ENCODE measurements at places on chromosomes 16 and 17.

DNA sequence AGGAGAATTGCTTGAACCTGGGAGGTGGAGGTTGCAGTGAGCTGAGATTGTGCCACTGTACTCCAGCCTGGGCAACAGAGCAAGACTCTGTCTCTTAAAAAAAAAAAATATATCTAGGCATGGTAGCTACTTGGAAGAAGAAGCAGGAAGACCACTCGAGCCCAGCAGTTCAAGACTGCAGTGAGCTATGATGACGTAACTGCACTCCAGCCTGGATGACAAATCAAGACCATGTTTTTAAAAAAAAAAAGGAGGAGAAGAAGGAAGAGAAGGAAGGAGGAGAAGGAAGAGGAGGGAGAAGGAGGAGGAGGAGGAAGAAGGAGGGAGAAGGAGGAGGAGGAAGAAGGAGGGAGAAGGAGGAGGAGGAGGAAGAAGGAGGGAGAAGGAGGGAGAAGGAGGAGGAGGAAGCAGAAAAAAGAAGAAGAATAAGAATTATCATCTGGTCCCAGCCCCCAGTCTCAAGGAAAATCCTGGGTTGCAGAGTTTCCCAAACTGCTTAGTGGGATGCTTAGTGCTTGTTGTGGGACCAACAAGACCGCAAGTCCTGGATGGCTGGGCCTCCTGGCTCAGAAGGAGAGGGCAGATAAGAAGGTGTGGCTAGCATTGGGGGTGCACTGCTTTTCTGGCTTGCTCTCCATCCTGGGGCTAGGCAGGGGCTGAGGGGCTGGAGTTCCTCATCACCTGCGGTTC is 3.7 kb upstream of the DRC7 start:
- DNase-seq = no peak

- no peak for DNase-seq
Measured at GRCh38 chr16:73016488-73016830, 31.5 kb downstream of the ZFHX3 start.

GRCh38 chr16:76696876-76697275 is 419.7 kb downstream of the CNTNAP4 start:
- no peak for DNase-seq

DNA sequence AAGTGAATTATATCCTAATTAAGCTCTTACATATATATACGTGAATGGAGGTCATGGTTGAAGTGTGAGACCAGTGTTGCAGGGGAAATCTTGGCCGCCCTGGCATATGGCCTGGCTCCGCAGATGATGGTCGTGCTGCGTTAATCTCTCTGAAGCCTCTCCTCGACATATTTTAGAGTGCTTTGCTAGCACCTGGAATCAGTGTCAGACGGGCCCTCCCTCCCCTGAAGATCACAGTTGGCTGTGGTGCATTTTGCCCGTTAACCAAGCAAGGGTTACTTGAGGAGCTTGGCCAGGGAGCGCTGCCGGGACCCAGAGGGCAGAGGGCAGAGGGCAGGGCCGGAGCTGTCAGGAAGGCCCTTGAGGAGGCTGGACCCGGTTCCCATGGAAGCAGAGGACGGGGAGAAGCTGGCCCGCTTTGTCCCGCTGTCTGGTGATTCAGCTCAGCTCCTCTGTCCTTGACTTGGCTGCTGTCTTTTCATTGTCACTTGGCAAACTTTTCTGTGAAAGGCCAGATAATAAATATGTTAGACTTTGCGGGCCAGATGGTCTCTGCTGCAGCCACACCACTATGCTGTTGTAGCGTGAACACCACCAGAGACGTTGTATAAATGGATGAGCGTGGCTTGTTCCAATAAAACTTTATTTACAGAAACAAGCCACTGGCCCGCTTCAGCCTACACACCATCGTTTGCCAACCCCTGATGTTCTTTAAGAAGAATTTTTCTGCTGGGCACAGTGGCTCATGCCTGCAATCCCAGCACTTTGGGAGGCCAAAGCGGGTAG is 32.3 kb downstream of the CIBAR2 start:
- DNase-seq = no peak

DNA sequence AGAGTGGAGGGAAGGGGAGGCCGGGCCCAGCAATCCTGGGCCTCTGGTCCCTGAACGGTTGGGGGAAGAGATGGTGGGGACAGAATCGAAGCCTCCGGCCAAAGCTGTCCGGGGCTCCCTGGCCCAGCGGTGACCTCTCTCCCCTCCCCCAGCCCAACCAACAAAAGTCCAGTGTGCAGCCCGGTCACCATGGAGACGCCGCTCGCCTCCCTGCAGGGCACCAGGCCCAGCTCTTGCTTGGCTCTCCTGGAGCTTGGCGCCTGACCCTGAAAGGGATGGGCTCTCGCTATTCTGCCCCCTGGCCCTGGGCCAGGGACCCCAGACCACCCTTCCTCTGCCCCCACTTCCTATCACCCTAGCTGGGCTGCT is 1.3 kb downstream of the METRN start:
- DNase-seq = no peak

GRCh38 chr16:51163894-51164566 is 13.0 kb upstream of the SALL1 start:
- DNase-seq = no peak

DNA sequence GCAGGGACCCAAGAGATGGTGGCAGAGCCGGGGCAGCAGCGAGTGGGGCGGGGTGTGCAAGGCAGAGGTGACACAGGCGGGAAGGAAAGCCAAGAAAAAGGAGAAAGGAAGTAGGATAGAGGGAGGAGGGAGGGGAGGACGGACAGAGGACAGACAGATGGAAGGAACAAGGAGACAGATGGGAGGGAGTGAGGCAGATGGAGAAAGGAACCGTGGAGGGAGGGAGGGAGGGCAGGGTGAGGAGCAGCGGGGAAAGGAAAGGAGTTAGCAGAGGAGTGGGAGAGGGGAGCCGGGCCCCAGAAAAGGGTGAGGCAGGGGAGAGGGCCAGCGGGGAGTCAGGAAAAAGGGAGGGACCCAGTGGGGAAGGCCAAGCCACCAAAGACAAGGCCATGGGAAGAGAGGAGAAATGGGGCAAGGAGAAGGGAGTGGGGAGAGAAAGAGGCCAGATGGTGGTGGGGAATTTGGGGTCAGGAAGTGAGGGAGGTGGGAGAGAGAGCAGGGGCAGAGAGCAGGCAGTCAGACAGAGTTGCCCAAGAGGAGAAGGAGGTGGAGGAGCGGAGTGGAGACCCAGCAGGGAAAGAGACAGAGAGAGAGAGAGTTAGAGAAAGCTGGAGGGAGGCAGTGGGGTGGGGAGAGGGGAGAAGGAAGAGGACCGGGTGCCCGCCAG is 13.2 kb upstream of the ASGR1 start:
- no peak for DNase-seq

- no peak for DNase-seq
Measured at GRCh38 chr16:66334853-66335574, 31.5 kb upstream of the CDH5 start.

- no peak for DNase-seq
Measured at GRCh38 chr17:33086041-33086440, 94.4 kb downstream of the SPACA3 start.

GRCh38 chr17:10772425-10773380 is 31.2 kb downstream of the TMEM238L start:
- peak; percentile 66 for DNase-seq

- no peak for DNase-seq
Measured at GRCh38 chr16:23407436-23408127, 45.4 kb downstream of the COG7 start.

- DNase-seq = no peak
Measured at GRCh38 chr16:69858191-69859104, 92.7 kb upstream of the CLEC18A start.

- no peak for DNase-seq
Measured at GRCh38 chr16:25764466-25764865, 72.7 kb downstream of the HS3ST4 start.

- DNase-seq = peak; percentile 45
Measured at GRCh38 chr17:21549107-21549687, 143.1 kb upstream of the KCNJ18 start.

DNA sequence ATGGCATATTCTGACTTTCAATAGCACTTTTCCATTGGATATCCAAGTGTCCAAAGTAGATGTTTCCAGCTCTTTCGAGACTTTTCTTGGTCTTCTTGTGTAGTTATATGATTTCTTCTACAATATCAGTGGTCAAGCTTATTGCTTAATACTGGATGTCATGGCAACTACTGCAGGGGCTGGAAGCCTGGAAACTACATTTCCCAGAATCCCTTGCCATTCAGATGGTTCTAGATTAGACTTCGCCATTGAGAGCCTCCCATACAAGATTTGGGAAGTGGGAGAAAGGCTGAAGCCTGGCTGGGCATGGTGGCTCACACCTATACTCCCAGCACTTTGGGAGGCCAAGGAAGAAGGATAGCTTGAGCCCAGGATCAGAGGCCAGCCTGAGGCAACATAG is 153.6 kb downstream of the C16orf95 start:
- no peak for DNase-seq

DNA sequence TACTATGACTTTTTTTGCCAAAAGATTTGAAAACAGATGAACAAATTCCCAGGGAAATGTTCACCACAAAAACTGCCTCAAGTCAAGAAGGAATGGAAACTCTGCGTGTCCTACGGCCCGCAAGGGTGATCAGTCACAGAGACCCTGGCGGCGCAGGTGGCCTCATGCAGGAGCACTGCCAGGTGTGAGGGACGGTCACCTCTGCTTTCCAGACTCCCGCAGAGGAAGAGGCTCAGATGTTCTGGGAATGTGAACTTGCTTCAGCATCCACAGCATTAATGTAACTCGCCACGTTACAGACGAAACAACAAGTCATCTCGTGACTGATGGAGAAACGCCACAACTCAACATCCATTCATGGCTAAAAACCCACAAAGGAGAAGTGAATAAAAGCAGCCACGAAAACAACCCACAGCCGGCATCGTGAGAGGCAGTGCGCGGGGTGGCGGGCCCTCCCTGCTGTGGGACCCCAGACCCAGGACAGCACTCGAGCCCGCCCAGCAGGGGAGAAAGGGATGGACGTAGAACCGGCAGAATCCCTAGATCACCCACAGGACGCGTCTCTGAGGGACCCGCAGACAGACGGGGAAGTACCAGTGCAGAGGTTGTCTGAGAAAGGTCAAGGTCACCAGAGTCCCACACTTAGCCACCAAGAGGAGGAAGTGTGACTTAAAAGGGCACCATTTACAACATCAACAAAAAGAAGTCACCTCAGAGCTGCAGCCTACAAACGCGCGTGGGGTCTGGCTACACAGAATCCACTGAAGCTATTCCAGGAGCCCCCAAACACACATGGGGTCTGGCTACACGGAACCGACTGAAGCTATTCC is 76.9 kb upstream of the GNG13 start:
- no peak for DNase-seq

DNA sequence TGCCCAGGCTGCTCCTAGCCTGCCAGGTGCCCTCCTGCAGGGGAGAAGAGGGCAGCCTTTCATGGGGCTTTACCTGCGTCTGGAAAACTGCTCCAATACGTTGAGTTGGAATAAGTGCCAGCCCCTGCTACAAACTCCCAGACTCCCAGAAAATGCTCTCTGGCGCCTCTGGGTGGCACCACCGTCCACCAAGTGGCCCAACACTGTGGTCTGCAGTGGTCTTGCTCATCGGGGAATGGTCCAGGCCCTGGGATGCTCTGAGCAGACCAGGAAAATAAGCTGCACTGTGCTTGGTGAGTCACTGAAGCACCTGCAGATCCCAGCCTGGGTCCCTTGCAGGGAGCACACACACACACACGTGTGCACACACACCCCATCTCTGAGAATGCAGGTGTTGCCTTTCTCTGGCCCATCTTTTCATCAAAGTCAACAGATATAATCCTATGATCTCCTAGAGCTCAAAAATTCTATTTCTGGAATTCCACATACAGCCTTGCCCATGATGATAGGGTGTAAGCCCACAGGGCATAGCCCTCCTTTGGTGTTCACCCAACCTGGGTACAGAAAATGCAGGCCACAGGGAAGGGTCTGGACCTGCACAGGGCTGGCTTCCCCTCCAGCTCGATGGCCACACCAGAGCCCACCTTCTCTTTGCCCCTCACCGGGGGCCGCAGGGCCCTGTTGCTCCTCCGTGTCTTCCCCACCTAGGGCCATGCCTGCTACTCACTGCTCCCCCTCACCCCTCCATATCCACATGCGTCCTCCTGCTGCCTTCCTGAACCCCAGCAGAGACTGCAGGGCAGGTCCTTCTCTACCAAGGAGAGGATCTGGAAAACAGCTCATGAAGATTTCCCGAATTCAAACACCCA is 20.5 kb downstream of the CDIP1 start:
- no peak for DNase-seq

DNA sequence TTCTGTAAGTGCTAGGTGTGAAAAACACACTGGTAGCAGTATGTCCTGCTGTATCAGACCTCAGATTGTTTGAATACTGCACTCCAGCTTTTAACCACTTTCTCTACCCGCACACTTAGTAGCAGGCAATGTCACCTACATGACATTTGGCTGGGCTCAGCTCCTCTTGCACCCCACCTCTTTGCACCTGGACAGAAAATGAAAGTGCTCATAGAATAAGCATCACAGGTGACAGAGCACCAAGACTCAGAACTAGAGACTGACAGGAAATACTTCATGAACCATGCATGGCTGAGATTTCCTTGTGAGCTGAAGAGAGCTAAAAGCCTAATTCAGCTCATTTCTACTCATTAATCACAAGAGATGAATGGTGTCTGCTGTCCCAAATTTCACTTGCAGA is 1014.2 kb upstream of the CDH8 start:
- no peak for DNase-seq

- DNase-seq = no peak
Measured at GRCh38 chr17:10050597-10051101, 145.6 kb upstream of the RCVRN start.

DNA sequence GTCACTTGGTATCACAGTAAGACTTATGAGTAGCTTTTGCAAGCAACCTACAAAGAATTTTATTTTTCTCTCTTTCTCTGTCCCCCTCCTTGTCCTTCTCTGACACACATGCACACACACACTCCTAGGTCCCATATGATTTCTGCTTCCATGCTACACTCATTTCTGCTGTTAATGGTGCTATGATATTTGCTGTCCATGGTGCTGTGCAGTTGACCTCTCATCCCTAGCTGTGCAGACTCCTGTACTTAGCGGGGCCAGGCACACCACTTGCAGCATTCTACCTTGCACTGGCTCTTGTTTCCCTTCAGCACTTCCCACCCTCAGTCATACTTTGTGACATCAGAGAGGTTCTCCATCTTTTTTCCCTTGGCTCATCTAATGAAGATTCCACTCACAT is 158.9 kb upstream of the CNTNAP4 start:
- DNase-seq = no peak

GRCh38 chr16:71242036-71242435 is 11.5 kb upstream of the HYDIN start:
- DNase-seq = no peak

- DNase-seq = peak; percentile 58
Measured at GRCh38 chr17:9002606-9003354, 18.5 kb upstream of the NTN1 start.

All from stimulated activated CD4-positive, alpha-beta T cell treated with anti-CD3 and anti-CD28 coated beads, Interleukin-2, amount 100 ng/mL, for 24 hours (primary cell).